T-helper 2 cell (primary cell): ENCODE measurements at places on chromosomes 2 and 18.

- no peak for DNase-seq
These were observed 86.5 kb downstream of the TANC1 start for GRCh38 chr2:159054985-159055384.

- no peak for DNase-seq
These were observed 248.2 kb upstream of the TNP1 start for GRCh38 chr2:217108086-217108485.

DNA sequence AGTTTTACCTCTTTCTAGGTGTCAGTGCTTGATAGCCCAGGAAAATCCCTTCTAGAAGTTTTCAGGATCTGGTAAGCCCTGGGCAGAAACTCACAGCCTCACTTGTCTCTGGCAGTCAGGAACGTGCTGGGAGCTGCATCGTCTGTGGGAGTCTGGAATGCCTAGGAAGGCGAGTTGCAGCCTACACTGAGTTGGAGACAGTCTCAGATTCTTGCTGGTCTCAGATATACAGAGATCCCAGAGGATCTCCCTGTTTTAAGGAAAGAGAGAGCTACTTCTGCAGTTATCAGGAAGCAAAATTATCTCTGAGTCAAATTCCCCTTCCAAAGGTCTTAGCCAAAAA, 104.4 kb upstream of the CDC42EP3 start:
- DNase-seq: no peak

DNA sequence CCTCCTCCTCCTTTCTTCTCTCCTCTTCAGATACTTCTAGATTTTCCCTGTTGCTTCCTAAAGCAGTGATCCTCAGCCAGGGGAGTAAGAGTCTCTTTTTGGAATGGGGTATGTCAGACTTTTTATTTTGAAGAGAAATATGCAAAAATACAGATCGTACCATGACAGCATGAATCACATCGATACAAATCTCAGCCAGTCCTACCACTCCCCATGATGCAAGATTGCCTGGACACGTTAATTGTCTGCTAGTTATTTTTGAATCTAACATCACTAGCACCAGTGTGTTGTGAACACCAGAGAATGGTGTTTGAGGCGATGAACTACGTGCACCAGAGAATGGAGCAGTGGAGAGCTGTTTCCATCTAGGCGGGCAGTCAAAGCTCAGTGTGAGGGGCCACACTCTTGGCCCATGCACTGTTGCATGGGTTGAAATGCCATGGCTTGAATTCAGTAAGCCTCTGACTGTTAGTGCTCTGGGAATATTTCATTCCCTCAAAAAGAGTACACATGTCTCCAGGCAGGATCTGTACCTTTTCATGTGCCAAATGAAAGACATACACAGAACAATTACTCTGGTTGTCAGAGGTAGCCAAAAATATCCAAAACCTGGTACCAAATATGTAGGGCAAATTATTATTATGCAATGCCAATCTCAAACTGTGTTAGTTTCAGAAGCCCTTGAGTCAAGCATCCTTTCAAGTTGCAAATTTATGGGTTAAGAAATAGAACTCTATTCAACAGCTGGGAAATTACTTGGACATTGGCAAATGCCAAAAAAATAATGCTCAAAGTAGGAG, 46.3 kb upstream of the RALBP1 start:
- no peak for DNase-seq

DNA sequence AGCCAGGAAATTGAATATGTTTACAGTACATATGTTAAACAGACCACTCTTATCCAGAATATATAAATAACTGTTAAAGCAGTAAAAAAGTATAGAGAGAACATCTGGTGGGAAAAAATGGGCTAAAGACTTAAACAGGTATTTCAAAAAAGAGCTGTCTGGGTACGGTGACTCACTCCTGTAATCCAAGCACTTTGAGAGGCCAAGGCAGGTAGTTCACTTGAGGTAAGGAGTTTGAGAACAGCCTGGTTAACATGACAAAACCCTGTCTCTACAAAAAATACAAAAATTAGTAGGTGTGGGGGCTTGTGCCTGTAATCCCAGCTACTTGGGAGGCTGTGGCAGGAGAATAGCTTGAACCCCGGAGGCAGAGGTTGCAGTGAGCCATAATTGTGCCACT, 171.4 kb upstream of the FSIP2 start:
- DNase-seq: no peak

GRCh38 chr2:72993147-72993932, 76.0 kb downstream of the EMX1 start:
- DNase-seq: peak; percentile 21

DNA sequence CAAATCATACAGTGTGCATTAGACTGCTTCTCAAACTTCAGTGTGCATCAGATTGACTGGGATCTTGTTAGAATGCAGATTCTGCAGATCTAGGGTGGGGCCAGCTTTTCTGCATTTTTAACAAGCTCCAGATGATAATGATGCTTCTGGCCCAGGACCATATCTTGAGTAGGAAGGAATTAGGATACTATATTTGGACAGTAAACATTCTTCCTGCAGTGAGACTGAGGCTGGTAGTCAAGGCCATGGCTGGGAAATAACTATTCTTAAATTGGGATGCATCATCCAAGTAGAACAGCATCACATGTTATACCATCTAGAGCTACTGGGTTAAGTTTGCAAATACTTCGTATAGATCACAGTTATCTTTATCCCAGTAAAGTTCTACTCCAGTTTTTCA, 28.4 kb upstream of the ARMC9 start:
- DNase-seq: no peak

DNA sequence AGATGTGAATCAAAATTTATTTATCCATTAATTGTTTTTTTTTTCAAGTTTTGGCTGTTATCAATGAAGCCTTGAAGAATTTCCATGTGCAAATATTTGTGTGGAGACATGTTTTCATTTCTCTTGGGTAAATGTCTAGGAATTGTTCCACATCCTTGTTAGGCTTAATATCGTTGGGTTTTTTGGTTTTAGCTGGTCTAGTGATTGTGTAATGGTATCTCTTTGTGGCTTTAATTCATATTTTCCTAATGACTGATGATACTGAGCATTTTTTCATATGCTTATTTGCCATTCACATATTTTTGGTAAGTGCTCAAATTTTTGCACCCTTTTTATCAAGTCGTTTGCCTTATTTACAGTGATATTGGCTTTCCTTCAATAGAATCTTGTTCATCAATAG, 250.3 kb upstream of the EPHA4 start:
- no peak for DNase-seq

GRCh38 chr2:190149200-190149599, 86.7 kb upstream of the MSTN start:
- no peak for DNase-seq

- no peak for DNase-seq
These were observed 15.4 kb upstream of the ESPNL start for GRCh38 chr2:238084761-238085160.

DNA sequence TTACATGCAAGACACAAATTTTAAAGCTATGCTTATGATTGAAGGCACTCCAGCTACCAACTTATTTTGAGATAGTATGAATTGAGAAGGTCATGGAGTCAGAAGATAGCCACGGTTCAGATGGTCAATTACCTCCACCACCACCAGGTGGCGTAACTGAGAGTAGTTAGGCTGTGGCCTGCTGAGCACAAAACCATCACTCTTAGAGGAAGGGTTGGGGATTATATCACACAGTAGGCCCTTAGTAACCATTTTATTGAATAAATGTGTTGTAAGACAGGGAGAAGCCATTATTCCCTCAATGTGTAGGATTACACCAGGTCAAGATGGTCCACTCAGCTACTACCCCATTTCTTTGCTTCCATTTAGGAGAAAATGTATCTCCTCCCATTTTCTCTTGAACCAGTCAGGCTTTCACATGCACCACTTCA, 18.8 kb downstream of the KLHL41 start:
- peak; percentile 27 for DNase-seq

GRCh38 chr2:200590090-200590489, 4.3 kb downstream of the AOX1 start:
- no peak for DNase-seq

GRCh38 chr2:238139196-238140039, 950 bp downstream of the KLHL30 start:
- no peak for DNase-seq

DNA sequence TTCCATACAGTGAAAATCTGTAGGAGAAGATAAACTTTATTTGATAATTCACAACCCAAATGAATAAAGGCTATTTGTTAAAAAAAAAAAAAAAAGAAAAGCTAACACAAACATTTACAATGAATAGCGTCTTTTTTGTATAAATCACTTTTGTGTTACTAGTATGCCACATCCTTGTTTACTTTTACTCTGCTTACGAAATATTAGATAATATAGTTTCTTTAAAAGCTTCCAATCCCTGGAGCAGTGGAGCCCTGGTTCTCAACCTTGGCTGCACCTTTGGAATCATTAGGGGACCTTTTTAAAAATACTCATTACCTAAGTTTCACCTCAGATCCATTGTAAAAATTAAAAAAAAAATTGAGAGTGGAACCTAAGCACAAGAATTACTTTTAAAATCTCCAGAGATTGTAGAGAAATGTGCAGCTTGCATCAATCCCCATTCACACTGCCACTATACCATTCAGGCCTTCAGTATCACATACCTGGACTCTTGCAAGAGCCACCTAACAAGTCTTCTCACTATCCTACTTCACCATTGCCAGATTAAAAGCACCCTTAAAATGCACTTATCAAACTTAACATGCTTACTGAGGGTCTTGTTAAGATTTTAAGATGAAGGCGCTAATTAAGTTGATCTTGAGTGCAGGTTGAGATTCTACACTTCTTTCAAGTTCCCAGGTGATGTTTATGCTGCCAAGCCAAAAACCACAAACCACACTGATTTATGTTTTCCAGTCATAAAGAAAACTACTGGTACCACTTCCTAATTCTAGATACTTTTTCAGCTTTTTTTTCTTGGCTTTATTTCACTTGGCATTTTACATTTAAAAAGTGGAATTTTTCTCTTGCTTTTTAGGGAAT, 59.7 kb upstream of the ZC3H15 start:
- peak; percentile 53 for DNase-seq

DNA sequence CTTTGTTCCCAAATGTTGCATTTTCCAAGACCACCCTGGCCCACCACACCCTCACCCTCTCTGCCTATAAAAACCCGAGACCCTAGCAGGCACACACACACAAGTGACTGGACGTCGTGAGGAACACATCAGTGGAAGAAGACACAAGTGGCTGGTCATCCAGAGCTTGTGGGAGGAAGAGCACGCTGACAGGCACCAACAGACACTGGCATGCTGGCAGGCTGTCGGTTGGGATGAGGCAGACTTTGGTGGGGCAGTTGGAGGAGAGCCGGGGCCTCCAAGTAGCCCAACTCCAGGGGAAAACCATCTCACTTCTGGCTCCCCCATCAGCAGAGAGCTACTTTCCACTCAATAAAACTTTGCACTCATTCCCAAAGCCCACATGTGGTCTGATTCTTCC, 225.5 kb upstream of the ZEB2 start:
- DNase-seq: no peak

DNA sequence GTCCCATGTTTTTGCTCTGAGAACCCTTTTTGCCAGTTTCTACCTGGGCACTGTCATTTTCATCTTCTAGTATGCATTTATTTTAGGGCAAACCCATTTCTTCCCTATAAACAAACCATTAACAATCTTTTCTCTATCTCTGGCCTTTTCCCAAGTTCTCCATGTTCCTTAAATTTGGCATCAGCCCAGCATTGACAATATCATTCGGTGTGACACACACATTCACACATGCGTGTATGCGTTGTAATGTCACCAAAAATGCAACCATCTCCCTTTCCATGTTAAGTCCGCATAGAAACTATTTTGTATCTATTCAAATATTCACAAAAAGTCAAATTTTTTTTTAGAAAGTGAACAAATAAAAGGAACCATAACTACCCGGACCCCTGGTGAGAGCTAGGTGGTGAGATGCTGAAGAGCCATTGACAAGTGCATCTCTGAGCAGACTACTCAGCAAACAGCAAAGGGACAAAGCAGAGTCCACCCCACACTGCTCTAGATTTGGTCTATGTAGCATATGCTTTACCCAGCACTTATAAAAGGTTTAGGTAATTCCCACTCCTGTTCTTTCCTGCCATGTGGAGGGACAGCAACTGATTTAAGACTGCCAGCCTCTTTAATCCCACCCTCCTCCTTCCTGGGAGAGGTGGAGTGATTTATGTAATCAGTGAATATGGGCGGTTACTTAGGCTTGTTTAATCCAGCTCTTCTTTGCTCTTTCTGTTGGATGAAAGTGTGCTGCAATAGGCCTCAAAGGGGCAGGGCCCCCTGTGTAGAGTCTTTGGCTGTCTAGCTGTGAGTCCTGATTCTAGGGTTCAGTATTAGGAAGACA, 124.1 kb downstream of the METTL8 start:
- no peak for DNase-seq

- DNase-seq: no peak
These were observed 19.4 kb downstream of the TEX44 start for GRCh38 chr2:231612109-231612455.

GRCh38 chr18:49510393-49511115, 23.5 kb upstream of the C18orf32 start:
- peak; percentile 30 for DNase-seq

DNA sequence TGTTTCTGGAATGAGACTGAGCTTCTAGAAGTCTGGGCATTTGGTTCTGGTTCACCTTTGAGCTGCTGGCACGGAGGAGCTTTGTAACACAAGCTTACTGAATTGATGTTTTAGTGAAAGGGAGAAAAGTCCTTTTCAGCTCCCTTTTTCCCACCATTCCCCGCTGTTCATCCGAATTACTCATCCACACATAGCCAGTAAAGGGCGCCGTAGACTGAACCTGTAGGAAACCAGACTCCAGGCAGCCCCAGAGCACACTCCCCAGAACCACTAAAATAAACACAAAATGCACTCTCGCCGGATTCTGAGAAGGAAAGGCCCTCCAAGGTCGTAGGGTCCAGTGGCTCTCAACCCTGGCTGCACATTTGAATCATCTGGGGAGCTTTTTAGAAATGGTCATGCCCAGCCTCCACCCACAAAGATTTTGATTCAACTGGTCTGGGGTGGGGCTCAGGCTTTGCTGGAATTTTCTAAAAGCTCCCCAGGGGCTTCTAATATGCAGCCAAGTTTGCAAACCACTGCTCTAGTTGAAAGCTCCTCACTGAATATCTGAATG, 29.6 kb downstream of the TCF7L1 start:
- DNase-seq: no peak

DNA sequence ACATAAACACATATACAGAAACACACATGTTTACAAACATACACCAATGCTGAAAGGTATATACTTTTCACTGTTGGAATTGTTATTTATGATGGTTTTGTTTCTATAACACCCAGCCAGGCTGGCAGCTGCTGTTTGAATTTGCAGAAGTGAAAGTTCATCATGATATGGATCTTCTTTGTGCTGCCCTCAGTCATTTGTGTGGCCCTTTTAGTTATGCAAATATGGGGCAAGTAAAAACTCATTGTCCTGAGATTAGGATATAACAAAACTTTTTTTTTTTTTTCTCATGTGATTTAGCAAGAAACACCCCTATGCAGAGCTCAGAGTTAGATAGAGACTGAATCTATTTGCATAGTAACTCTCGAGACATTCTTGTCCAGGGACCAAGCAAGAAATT, 714.1 kb downstream of the KCNJ3 start:
- no peak for DNase-seq

GRCh38 chr18:48818329-48819254, 132.2 kb downstream of the SMAD7 start:
- DNase-seq: no peak
